ENCODE measurements at places on chromosomes 2 and 18.

GRCh38 chr18:22505141-22505591 lies 87.5 kb upstream of the CTAGE1 start:
- DNase-seq = no peak

DNA sequence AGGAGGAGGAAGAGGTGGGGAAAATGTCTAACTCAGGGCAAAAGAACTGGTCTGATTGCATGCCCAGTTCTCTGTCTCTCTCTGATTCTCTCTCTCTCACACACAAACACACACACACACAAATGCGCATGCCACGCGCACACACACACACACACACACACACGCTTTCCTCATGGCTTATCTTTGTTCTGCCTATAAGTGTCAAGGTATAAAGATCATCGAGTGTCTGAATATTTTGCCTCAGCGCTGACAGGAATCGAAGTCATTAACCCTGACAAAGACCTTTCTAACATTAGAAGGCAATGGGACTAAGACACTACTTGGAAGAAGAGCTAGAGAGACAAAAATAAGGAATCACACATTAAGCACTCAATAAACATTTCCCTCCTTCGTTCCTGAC lies 497.1 kb upstream of the KLHL29 start:
- no peak for DNase-seq

GRCh38 chr2:222693837-222694236 lies 22.4 kb downstream of the MOGAT1 start:
- no peak for DNase-seq

DNA sequence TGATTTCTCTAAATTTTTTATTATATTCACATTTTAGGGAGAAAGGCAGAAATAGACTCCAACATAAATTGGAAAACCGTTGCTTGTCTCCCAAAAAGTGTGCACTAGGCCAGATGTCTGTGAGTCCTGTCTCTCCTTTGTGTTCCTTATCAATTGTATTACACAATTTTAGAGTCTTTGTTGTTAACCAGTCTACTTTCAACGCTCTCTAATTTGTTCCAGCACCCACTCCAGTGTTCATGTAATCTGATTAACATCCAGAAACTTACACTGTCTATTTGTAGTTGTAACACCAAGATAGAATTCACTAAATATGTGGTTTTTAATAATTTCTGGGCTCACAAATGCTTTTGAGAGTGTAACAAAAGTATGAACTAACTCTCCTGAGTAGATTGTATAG lies 195.6 kb downstream of the FSIP2 start:
- DNase-seq = no peak

DNA sequence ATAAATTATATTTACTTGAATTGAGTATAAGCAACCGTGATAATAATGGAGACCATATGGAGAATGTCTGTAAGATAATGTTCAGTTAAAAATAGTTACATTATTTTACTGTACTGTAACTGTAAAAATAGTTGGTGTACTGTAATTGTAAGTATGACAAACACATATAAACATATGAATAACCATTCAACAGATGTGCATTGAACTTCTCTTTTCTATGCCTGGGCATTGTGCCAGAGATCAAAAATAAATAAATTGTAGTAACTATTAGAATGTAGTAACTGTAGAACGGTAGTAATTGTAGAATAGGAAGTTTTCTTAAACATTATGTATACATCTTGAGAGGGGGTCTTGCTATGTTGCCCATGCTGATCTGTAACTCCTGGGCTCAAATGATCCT lies 287.4 kb upstream of the EPAS1 start:
- DNase-seq = no peak

- DNase-seq = no peak
These were observed 175.1 kb downstream of the PTPRM start for GRCh38 chr18:7742224-7742623.

- peak; percentile 51 for DNase-seq
These were observed 95.2 kb upstream of the HS6ST1 start for GRCh38 chr2:128413718-128414341.

DNA sequence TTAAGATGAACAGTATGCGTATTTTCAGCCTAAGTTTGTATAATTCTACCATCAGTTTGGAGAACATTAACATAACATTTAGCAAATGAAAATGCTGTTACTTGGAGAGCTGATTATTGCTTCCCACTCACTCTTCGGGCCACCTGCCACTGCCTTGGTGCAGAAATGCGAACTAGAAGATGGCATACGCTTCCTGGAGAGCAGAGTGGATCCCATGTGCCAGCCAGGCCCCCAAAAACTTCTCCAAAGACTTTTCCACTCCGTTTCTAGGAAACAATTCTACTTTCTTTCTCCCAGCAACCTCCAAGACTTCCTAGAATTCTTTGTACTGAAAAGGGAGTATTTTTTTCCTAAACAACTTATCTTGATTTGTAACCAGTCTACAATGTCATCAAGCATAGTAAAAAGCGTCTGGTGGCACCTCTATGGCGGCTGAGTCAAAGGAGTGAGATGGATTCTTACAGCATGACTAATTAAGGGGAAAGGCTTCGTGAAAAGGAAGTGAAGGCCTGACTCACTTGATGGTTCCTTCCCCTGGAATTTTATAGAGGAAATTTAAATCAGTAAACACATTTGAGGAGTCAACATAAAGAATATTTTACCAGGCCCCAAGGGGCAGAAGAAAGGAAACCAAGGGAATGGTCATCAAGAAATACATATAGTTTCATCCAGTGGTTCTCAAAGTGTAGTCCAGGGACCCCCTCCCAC lies 36.6 kb downstream of the FEZ2 start:
- DNase-seq = no peak

DNA sequence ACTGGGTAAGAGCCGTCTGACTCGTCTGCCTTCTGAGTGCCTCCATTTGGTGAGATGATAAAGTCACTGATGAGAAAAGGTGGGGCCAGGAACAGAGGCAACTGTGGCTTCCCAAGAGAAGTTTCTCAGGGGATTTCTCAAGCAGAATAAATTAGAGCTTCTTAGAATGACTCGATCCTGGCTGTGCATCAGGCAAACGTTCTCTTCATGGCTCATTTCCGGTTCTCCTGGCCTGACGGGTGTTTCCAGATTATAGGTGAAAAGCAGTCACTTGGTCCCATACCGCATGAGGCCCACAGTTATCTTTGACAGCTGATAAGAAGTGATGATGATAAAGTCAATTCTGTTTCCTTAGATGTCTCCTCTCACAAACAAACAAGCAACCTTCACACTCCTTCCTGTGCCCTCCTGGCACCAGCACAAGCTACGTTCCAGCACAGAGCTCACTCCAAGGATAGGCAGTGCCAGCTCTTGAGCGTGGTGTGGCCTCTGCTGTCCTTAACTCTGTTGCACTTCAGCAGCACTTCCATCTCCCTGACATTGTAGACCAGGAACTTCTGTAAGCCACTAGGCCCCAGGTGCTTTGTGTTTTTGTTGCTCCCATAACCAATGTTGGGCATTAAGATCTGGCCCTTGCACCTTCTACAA lies 37.8 kb upstream of the KCNF1 start:
- no peak for DNase-seq

DNA sequence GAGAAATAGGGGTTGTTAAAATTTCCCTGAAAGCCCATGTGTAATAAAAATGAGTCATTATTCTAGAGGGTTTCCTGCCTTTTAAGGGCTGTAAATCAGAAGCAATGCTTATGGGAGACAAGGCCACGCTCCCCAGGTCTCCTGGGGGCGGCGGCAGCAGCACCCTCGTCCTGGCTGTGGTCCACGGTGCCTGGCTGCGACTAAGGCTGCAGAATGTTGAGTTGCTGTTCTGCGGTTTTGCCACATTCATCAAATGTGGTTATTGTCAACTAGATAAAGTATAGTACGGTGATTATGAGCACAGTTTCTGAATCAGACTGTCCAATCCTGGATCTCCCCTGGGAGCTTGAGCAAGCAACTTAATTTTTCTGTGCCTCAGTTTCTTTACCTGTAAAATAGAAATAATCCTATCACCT lies 11.9 kb upstream of the AGFG1 start:
- DNase-seq = no peak

- DNase-seq = no peak
These were observed 223.8 kb downstream of the FAM210A start for GRCh38 chr18:13502585-13502984.

DNA sequence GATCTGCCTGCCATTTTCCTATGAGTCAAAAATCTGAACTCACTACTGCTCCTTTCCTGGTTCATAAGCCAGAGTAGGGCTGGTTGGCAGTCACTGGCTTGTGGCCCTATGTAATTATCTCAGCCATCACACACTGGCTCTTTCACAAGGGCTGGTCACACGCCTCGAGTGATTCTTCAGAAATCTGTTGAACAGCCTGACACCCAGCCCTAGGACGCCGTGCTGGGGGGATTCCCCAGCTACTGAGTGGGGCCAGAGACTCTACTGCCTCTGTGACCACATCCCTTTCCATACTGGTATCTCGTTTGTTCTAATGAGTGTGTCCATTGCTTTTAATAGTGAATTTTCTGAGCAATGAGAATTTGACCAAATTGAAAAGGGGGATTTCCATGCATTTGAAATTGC lies 45.8 kb upstream of the RBM44 start:
- no peak for DNase-seq

DNA sequence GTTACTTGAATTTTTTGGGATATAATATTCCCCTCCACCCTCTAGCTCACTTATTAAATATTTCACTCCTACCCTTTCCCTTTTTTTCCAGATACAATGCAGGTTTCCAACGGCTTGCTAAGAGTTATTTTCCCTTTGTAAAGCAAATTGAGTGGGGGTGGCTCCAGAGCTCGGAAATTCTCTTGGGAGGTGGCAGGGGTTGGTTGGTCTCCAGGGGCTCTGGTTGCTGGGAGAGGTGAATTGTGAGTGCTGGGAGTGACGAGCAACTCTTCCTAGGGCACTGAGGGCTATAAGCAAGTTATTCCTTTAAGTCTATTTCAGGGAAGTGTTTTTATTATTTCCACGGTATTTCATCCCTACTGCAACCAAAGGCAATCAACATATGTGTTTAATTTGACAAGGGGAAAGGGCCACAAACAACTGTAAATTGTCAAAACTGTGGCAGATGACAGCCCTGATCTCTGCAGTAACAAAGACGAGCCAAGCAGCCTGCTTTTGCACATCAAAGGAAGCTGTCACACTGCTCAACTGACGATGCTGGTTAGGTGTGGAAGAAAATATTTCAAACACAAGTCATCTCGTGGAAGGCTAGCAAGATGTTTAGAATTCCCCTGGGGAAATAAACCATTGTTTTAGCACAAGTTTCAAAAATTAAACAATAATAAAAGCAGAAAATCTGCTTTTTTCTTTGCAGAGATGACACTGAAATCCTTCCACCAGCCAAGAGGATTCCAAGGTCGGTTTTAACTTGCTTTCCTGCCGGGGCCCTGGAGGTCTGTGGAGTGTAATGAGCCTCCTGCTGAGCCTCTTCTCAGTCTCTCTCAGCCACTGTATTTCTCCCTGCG lies 34.8 kb upstream of the ASXL2 start:
- peak; percentile 20 for DNase-seq

Data from NCI-H2171 (cell line).